ENCODE measurements at places on chromosomes 12 and 14.

DNA sequence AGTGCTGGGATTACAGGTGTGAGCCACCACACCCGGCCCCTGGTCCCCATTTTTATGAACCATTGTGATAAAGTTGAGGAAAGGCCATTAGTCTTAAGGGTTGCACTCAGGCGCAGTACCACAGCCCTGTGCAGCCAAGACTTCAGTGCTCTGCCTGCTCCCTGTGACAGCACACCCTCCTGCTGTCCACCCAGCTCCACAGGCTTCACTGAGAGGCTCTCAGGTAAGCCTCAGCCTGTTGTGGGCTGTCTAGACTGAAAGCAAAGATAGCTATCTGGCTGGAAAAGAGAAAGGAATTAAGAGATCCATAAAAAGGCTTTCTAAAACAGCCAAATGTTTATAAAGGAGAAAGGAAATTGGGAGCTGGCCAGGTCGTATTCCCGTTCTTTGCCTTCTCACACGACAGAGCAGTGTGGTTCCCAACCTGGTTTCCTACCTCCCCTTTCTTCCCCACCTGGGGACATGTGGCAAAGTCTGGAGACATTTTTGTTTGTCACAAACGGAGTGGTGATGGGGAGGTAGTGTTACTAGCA, 19.1 kb upstream of the DNM1L start:
- no peak for ATAC-seq
- no peaks in the 10 kb centered on the region for H3K36me3 ChIP-seq
- no peaks in the 10 kb centered on the region for H3K27me3 ChIP-seq
- H3K4me1 ChIP-seq: no peaks in the 10 kb centered on the region
- H3K27ac ChIP-seq: no peak overlapping the region
- no peak overlapping the region for H3K4me3 ChIP-seq

GRCh38 chr12:45260104-45260815, 44.4 kb downstream of the ANO6 start:
- H3K4me3 ChIP-seq: no peak overlapping the region
- H3K27ac ChIP-seq: no peak overlapping the region
- H3K36me3 ChIP-seq: peaks cover 15% of the 10 kb centered on the region
- no peaks in the 10 kb centered on the region for H3K27me3 ChIP-seq
- no peak for ATAC-seq
- H3K4me1 ChIP-seq: peaks cover 10% of the 10 kb centered on the region

DNA sequence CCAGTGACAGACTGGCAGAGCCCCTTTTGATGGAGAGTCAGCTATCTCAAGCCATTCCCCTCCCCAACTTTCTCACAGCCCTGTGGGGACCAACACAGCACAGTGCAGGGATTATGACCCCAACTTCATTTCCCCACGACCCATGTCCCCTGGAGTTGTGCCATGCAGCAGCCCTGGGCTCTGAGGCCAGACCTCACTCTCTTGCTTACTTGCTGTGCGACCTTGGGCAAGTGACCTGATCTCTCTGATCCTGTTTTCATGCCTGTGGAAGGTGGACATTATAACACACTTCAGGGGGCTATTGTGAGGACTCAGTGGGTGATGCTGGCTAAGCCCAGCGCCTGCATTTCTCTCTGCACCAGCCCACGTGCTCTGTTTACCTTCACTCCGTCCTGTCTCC, 14.1 kb downstream of the OTUB2 start:
- no peak overlapping the region for H3K27ac ChIP-seq
- peaks cover 6% of the 10 kb centered on the region for H3K4me1 ChIP-seq
- H3K36me3 ChIP-seq: peaks cover 11% of the 10 kb centered on the region
- H3K27me3 ChIP-seq: no peaks in the 10 kb centered on the region
- no peak overlapping the region for H3K4me3 ChIP-seq

- peaks cover 60% of the 10 kb centered on the region for H3K36me3 ChIP-seq
- H3K4me1 ChIP-seq: peaks cover 31% of the 10 kb centered on the region
- no peak overlapping the region for H3K27ac ChIP-seq
- no peaks in the 10 kb centered on the region for H3K27me3 ChIP-seq
- ATAC-seq: no peak
- no peak overlapping the region for H3K4me3 ChIP-seq
These were observed 7.5 kb downstream of the EID3 start for GRCh38 chr12:104310751-104311633.

GRCh38 chr14:65302571-65303189, 109.8 kb upstream of the FUT8 start:
- H3K27ac ChIP-seq: peak overlapping the region; percentile 97
- H3K36me3 ChIP-seq: peaks cover 5% of the 10 kb centered on the region
- H3K4me1 ChIP-seq: peaks cover 90% of the 10 kb centered on the region
- peak; percentile 78 for ATAC-seq

DNA sequence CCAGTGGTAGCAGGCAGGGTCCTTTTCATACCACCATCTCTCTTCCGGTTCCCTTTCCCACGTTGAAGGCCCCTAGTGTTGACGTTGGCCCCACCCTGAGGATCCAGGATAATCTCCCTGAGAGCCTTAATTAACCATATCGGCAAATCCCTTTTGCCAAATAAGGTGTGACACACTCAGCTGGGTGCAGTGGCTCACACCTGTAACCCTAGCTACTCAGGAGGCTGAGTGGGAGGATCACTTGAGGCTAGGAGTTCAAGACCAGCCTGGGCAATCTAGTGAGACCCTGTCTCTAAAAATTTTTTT, 2.8 kb upstream of the TMEM119 start:
- no peaks in the 10 kb centered on the region for H3K27me3 ChIP-seq
- ATAC-seq: no peak
- peaks cover 18% of the 10 kb centered on the region for H3K4me1 ChIP-seq
- H3K36me3 ChIP-seq: no peaks in the 10 kb centered on the region
- no peak overlapping the region for H3K27ac ChIP-seq
- no peak overlapping the region for H3K4me3 ChIP-seq

DNA sequence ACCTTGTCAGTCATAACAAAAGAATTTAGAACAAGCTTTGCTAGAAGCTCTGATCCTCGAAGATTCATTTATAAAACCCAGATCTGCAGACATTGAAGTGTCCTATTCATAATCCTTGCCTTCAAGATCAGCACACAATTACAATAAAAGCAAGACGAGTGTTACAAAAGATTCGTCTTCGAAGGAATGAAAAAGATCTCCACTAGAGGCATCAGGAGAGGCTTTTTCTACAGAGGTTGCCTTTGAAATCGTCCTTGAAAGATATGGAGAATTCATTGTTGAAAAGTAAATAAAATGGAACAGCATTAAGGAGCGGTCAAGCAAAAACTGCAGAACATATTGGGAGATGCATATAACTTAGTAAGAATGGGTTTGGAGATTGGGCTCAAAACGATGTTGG, 146.4 kb downstream of the BMP4 start:
- ATAC-seq: no peak
- H3K4me1 ChIP-seq: no peaks in the 10 kb centered on the region
- no peak overlapping the region for H3K4me3 ChIP-seq
- no peaks in the 10 kb centered on the region for H3K36me3 ChIP-seq

GRCh38 chr12:5882511-5883190, 62.4 kb downstream of the ANO2 start:
- no peaks in the 10 kb centered on the region for H3K4me1 ChIP-seq
- no peaks in the 10 kb centered on the region for H3K36me3 ChIP-seq
- ATAC-seq: no peak
- no peak overlapping the region for H3K4me3 ChIP-seq
- H3K27ac ChIP-seq: no peak overlapping the region

- no peaks in the 10 kb centered on the region for H3K36me3 ChIP-seq
- peaks cover 48% of the 10 kb centered on the region for H3K4me1 ChIP-seq
- peaks cover 9% of the 10 kb centered on the region for H3K27me3 ChIP-seq
- peak overlapping the region; percentile 30 for H3K4me3 ChIP-seq
- ATAC-seq: no peak
These were observed 153.7 kb upstream of the PZP start for GRCh38 chr12:9361879-9362326.

GRCh38 chr12:122471324-122472226, 29.2 kb downstream of the ZCCHC8 start:
- no peaks in the 10 kb centered on the region for H3K27me3 ChIP-seq
- no peak overlapping the region for H3K27ac ChIP-seq
- H3K4me1 ChIP-seq: peaks cover 27% of the 10 kb centered on the region
- no peak for ATAC-seq

DNA sequence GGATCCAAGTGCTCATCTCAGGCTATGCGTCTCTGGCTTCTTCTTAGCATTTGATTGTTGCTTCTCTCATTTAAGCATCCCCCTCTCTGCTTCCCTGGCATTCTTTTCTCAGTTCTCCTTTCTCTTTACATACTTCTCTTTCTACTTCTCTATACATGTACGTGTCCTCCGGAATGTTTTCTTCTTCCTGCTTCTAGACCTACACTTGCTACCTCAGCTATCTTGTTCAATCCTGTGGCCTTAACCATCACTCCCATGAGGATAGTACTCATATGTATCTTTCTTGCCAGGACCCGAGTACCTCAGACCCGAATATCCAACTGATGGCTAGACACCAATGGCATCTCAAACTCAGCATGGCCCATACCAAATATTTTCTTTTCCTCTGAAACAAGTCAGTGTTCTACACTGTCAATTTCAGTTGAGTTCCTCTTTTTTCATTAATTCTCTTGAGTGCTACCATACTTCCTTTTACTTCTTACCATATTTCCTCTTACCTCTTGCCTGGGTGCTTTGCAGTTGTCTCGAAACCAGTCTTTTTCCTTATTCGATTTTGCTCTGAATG, 115.1 kb upstream of the SLC38A2 start:
- H3K27ac ChIP-seq: no peak overlapping the region
- peak; percentile 94 for ATAC-seq
- H3K36me3 ChIP-seq: no peaks in the 10 kb centered on the region
- H3K4me3 ChIP-seq: no peak overlapping the region
- no peaks in the 10 kb centered on the region for H3K4me1 ChIP-seq
